ENCODE measurements at places on chromosomes 2 and 18. TPM values are rescaled to one million over a fixed set of nuclear protein-coding genes. Genes with fewer than 3 reads are reported as not detected.
A peak's percentile ranks its signal among the peaks of the same experiment; 100 is the strongest.

The TLX2 gene
- total RNA-seq = not detected

The KCNE4 gene
- total RNA-seq = 22.3 TPM

The SOWAHC gene
- 13.2 TPM for total RNA-seq

The SMYD5 gene
- 12.6 TPM for total RNA-seq

The LRATD1 gene
- not detected for total RNA-seq

- H3K4me3 ChIP-seq = no peak overlapping the region
- H3K4me1 ChIP-seq = peaks cover 17% of the 10 kb centered on the region
- H3K27me3 ChIP-seq = no peaks in the 10 kb centered on the region
- H3K36me3 ChIP-seq = peaks cover 2% of the 10 kb centered on the region
- H3K27ac ChIP-seq = no peak overlapping the region
Observed at GRCh38 chr2:46737577-46737976, 178.0 kb downstream of the MCFD2 start.

GRCh38 chr2:102114290-102114721 is 28.2 kb upstream of the IL1R1 start:
- H3K27ac ChIP-seq = peak overlapping the region; percentile 86
- no peak for DNase-seq
- H3K27me3 ChIP-seq = no peaks in the 10 kb centered on the region

DNA sequence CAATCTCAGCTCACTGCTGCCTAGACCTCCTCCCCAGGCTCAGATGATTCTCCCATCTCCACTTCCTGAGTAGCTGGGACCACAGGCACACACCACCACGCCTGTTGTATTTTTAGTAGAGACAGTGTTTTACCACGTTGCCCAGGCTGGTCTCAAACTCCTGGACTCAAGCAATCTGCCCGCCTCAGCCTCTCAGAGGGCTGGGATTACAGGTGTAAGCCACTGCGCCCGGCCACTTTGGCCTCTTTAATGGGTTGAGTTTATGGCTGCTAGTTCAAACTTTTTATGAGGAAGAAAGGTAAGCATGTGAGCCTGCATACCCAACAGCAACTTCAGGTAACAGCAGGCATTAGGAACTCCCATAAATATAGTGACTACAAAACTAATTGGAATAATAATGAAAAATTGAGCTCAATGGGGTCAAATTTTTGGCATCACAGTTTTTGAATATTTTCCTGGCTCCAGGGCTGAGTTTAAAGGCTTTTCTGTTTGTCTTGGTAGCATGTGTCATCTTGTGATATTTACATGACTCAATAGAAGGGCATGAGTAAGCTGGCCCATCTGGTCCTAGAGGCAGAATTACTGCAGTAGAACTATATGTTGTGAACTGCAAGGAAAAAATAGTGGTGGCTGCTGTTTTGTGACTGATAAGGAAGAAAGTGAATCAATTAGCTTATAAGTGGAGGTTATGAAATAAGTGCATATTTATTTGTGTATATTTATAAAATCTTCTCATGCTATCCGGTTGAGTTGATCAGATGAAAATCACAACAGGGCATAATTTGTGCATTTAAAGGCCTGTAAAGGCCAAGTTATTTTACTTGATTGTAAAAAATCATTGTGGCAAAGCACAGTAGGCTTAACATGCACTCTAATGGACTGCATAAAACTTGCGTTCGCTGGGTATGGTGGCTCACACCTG is 24.8 kb downstream of the GALM start:
- H3K27ac ChIP-seq = peak overlapping the region; percentile 86
- H3K4me3 ChIP-seq = no peak overlapping the region
- no peaks in the 10 kb centered on the region for H3K27me3 ChIP-seq
- H3K4me1 ChIP-seq = peaks cover 27% of the 10 kb centered on the region

DNA sequence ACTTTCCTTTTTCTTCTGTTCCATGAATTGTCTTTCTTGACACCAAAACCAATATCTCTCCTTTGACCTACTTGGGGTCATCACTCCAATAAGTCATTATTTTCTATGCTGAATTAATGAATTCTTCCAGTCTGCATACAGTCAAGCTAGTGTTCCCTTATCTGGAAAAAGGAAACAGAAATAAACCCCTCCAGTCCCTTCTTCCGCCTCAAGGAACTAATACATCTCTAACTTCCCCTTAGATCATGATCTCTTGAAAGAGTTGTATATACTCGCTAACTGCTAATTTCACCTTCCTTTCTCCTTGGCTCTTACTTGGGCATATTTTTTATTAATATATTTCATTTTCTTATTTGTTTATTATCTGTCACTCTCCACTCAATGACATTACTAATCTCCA is 7.3 kb upstream of the ARHGAP15 start:
- no peak overlapping the region for H3K4me3 ChIP-seq
- DNase-seq = no peak
- no peak overlapping the region for H3K27ac ChIP-seq
- H3K36me3 ChIP-seq = no peaks in the 10 kb centered on the region

GRCh38 chr18:24506175-24506574 is 45.7 kb downstream of the HRH4 start:
- H3K27ac ChIP-seq = no peak overlapping the region
- H3K36me3 ChIP-seq = no peaks in the 10 kb centered on the region
- no peak for DNase-seq
- peaks cover 3% of the 10 kb centered on the region for H3K27me3 ChIP-seq
- no peak overlapping the region for H3K4me3 ChIP-seq

DNA sequence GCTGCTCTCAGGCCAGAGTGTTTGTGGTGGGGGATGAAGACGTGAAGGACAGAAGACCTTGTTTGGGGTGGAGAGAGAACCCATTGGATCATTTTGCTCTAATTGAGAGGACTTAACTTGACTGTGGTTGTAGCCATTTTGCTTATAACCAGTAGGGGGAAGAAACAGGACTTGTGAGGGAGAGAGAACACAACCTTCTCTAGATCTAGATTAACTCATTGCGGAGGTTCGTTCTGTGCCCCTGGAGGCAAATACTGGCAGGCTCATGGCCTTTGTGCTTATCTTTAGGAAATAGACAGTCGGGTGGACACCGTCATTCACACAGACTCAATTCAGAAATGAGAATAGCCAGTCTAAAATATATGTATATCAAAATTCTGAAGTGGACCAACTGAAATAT is 147.0 kb upstream of the LHCGR start:
- H3K4me3 ChIP-seq = no peak overlapping the region
- no peak overlapping the region for H3K27ac ChIP-seq
- H3K36me3 ChIP-seq = no peaks in the 10 kb centered on the region

All from chondrocyte (in vitro differentiated cells).